ENCODE measurements at places on chromosomes 5 and 9.

DNA sequence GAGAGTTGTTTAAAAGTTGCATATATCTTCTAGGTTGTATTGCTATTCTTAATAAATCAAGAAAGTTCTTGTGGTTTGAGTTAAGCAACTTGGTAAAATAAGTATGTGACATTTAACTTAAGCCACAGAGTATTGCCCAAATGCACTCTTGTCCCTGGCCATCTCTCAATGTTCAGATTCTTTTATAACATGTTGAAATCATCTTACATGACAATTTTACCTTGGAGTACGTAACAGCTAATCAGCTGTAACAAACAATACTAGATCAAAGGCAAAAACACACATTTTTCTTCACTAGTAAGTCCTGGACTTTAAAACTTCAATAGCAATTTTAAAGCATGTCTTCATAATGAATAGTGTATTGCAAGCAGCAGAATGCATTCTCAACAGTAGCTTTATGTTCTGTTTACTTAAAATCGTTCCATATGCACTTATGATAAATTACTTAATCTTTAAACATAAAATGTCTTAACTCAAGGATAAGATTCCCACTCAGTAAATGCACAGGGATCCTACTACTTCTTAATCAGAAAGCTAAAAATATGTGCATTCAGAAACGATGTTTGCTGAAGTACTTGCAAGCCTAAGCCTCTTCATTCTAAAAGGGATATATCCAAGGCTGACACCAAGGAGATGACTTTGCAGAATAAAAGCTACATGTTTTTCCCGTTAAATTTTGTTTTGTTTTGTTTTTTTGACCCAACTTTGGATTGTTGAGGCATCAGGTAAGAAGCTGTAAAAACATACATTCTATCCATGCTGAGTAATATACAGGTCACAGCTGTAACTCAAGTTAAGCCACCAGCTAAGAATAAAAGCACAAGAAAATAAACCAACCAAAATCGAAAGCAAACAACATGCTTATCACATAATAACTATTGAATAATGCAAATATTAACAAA lies 86.1 kb upstream of the NFIB start:
- no peak for DNase-seq

- no peak for DNase-seq
Observed at GRCh38 chr5:93978222-93978621, 236.8 kb upstream of the POU5F2 start.

DNA sequence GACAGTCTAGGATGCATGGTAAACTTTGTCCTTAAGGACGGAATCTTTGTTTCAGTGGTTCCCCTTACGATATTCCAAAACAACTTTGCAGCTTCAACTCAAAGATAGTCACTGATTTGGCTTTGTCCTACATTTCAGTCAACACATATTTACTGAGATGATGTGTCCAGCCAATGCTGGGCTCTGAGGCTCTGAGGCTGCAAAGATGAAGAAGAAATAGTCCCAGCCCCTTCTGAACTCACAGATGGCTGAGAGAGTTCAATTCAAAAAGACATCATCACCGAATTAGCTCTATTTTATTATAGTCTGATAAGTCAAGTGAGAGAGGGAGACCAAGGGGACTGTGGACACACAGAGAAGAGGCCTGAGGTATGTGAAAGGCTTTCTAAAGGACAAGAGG lies 544.0 kb downstream of the ACTL7B start:
- DNase-seq = no peak

DNA sequence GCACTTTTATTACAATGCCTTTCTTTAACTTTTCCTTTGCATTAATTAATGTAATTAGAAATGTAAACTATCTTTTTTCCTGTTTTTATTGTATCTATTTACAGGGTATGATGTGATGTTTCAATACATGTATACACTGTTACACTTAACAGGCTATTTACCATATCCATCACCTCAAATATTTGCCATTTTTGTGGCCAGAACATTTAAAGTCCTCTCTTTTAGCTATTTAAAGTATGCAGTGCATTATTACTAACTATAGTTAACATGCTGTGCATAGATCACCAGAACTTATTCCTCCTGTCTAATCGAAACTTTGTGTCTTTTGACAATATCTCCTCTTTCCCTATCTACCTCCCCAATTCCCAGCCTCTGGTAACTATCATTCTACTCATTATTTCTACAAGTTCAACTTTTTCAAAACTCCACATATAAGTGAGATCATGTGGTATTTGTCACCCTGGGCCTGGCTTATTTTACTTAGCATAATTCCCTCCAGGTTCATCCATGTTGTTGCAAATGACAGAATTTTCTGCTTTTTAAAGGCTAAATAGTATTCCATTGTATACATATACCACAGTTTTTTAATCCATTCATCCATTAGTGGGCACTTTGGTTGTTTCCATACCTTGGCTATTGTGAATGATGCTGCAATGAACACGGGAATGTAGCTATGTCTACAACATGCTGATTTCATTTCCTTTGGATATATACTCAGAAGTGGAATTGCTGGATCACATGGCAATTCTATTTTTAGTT lies 32.8 kb downstream of the OR2K2 start:
- no peak for DNase-seq

DNA sequence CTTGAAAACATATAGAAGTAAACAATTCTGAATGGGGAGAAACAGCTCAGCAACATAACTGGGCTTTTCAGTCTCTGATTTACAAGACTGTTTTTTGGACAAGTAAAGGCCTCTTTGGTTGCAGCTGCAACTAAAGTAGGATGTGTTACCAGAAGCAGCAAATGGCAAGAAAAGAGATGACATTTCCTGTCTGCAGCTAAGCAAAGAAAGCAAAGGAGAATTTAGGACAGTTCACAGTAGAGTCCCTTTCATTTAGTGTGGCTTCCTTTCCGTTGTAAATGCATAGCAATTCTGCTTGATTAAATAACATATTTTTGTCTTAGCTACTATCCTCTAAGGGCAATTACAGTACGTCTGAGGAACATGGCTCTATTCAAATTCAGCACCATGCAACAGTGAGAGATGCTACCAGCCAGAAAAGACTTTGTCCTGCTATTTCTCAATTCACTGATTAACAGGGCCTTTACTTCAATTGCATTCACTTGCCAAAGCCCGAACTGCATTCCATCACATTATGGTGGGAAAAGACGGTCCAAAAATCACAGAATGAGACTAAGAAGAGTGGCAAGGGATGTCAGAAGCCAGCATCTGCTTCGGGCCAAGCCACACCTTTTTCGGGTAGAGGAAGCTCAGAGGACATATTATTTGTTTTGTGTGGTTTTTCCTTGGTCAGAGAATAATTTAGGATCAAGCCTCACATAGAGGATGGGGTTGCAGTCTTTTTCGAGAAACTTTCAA lies 107.7 kb downstream of the SEMA6A start:
- no peak for DNase-seq
